MM.1S (cell line): ENCODE measurements at places on chromosomes 16 and 17.

GRCh38 chr17:10624969-10625368, 32.1 kb downstream of the MYH3 start:
- no peak for DNase-seq
- H3K27ac ChIP-seq = no peak overlapping the region
- no peaks in the 10 kb centered on the region; the same call in 1 of the 2 replicates for H3K27me3 ChIP-seq
- H3K4me3 ChIP-seq = no peak overlapping the region
- no peaks in the 10 kb centered on the region for H3K4me1 ChIP-seq

- H3K4me3 ChIP-seq = no peak overlapping the region
- H3K27ac ChIP-seq = no peak overlapping the region
- DNase-seq = no peak
- no peaks in the 10 kb centered on the region for H3K27me3 ChIP-seq
- peaks cover 75% of the 10 kb centered on the region for H3K4me1 ChIP-seq
Observed at GRCh38 chr16:17345043-17345442, 125.7 kb downstream of the XYLT1 start.

- no peaks in the 10 kb centered on the region for H3K36me3 ChIP-seq
- peak; percentile 81 for DNase-seq
- H3K4me1 ChIP-seq = peaks cover 46% of the 10 kb centered on the region
- no peak overlapping the region for H3K27ac ChIP-seq
Observed at GRCh38 chr17:74744714-74745547, 3.5 kb upstream of the NHERF1 start.

GRCh38 chr16:81574168-81574567, 129.6 kb downstream of the CMIP start:
- no peaks in the 10 kb centered on the region for H3K4me1 ChIP-seq
- no peak for DNase-seq
- H3K4me3 ChIP-seq = no peak overlapping the region
- no peaks in the 10 kb centered on the region for H3K27me3 ChIP-seq
- no peaks in the 10 kb centered on the region for H3K36me3 ChIP-seq

DNA sequence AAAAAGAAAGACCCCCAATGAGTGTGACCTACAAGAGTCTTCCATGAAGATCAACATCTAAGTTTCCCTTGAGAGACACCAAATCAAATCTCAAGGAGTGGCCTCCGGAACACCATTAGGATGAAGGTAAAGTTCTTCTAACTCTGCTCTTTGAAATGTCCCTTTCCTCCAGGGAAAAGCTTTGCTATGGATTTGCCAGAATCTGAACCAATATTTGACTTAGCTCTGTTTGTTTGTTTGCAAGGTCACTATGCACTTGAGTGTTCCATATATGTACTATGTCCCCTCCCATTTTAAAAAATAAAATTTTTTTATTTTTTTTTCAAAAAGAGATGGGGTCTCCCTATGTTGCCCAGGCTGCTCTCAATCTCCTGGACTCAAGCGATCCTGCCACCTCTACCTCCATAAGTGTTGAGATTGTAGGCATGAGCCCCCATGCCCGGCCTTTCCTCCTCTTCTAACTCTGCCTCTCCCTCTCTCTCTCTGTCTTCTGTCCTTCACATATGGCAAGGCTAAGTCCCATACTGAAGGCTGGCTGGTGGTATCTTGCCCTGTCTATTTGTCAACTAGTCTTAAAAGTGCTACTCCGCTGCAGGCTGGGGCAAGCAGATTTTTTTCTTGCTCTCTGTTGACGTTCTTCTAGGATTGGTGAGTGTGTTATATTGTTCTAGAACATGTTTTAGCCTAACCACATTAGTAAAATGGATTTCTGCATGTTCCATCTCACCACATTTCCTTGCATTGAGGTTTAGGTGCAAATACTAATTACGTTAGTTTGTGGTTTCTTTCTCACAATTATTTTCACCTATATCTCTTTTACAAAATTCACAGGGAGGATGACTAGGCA, 276.7 kb upstream of the DYNLRB2 start:
- H3K27me3 ChIP-seq = no peaks in the 10 kb centered on the region

- no peaks in the 10 kb centered on the region for H3K27me3 ChIP-seq
- H3K4me1 ChIP-seq = peaks cover 21% of the 10 kb centered on the region
- H3K4me3 ChIP-seq = no peak overlapping the region
- H3K36me3 ChIP-seq = no peaks in the 10 kb centered on the region
- peak overlapping the region; percentile 73; the same call in 1 of the 2 replicates for H3K27ac ChIP-seq
Observed at GRCh38 chr17:73292031-73292531, 19.7 kb downstream of the CDC42EP4 start.

GRCh38 chr17:61412860-61413660, 13.4 kb downstream of the TBX2 start:
- peaks cover 19% of the 10 kb centered on the region for H3K27me3 ChIP-seq
- no peaks in the 10 kb centered on the region for H3K36me3 ChIP-seq
- DNase-seq = no peak
- H3K4me3 ChIP-seq = peak overlapping the region; percentile 66
- no peaks in the 10 kb centered on the region for H3K4me1 ChIP-seq

DNA sequence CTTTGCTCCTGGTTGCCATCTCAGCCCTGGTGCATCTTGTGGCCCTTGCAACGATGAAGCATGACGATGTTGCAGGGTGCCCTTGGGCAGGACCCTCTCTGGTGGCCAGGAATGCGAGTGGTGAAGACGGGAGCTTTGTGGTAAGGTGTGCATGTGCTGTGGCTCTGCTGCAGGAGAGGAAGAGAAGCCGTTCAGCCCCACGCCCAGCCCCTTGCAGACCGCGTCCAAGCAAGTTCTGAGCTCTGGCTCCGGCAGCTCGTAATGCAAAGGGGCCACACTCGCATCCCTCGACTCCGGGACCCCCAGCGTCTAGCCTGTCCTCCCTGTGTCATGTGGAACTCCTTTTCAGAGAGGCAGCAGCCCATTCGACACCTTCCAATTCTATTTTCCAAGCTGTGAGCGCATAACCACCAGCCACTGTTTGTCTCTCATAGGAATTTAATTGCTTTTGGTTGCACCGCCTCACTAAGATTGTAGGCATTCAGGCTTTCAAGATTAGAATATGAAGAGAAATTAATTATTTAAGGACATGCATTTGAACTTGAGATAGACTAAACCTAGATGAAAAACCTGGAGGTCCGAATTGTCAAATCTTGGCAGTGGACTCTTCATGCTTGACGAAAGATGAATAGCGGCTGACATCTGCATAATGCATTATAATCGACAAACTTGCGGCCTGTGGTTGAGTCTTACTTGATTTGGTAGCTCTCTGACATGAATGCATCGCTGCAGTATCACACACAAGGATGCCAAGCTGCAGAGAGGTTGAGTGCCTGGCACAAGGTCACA, 21.1 kb upstream of the KCNG4 start:
- H3K4me1 ChIP-seq = no peaks in the 10 kb centered on the region
- no peak overlapping the region for H3K4me3 ChIP-seq
- DNase-seq = no peak
- no peaks in the 10 kb centered on the region for H3K36me3 ChIP-seq
- H3K27ac ChIP-seq = no peak overlapping the region
- peaks cover 23% of the 10 kb centered on the region for H3K27me3 ChIP-seq

GRCh38 chr16:1182316-1182671, 29.4 kb downstream of the CACNA1H start:
- no peak overlapping the region for H3K4me3 ChIP-seq
- no peak overlapping the region for H3K27ac ChIP-seq
- H3K4me1 ChIP-seq = no peaks in the 10 kb centered on the region

DNA sequence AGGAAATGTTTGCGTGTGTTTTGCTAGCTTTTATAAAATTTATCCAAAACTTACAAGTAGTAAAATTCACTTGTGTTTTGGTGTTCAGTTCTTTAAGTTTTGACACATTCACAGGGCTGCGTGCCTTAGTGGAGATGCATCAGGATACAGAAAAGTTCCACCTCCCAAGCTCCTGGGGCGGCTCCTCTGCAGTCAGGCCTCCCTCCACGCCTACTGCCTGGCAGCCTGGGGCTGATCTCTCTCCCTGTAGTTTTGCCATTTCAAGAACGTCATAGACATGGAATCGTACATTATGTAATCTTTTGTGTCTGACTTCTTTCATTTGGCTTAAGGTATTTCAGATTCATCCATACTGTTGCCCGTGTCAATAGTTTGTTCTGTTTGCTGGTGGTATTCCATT, 27.2 kb upstream of the IRF8 start:
- H3K36me3 ChIP-seq = no peaks in the 10 kb centered on the region
- H3K27me3 ChIP-seq = peaks cover 62% of the 10 kb centered on the region
- no peak overlapping the region for H3K27ac ChIP-seq
- no peaks in the 10 kb centered on the region for H3K4me1 ChIP-seq
- H3K4me3 ChIP-seq = no peak overlapping the region

DNA sequence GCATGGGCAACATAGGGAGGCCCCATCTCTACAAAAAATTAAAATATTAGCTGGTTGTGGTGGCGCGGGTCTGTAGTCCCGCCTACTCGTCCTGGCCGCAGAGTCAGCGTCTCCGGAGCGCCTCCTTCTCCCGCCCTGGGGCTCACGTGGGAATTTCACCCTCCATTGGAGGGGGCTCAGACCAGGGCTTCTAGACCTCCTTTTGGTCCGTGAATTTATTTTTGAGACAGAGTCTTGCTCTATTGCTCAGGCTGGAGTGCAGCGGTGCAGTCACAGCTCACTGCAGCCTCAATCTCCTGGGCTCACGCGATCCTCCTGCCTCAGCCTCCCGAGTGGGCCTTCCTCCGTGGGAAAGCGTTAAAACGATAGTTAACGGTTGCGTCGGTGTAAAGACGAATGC, 394 bp upstream of the NME4 start:
- H3K36me3 ChIP-seq = no peaks in the 10 kb centered on the region
- peak; percentile 63 for DNase-seq
- H3K27ac ChIP-seq = peak overlapping the region; percentile 16; the same call in 1 of the 2 replicates
- H3K27me3 ChIP-seq = no peaks in the 10 kb centered on the region
- H3K4me1 ChIP-seq = peaks cover 13% of the 10 kb centered on the region

- no peaks in the 10 kb centered on the region for H3K27me3 ChIP-seq
- H3K27ac ChIP-seq = peak overlapping the region; percentile 53; the same call in 1 of the 2 replicates
- no peaks in the 10 kb centered on the region for H3K36me3 ChIP-seq
- peak; percentile 77 for DNase-seq
- H3K4me3 ChIP-seq = peak overlapping the region; percentile 15; the same call in 1 of the 2 replicates
- H3K4me1 ChIP-seq = peaks cover 19% of the 10 kb centered on the region
Observed at GRCh38 chr17:58153046-58153445, 4.9 kb downstream of the OR4D1 start.

GRCh38 chr16:74296104-74296431, 546 bp upstream of the PSMD7 start:
- no peak for DNase-seq
- no peaks in the 10 kb centered on the region for H3K36me3 ChIP-seq

- no peak overlapping the region for H3K27ac ChIP-seq
- DNase-seq = no peak
Observed at GRCh38 chr16:72109300-72109699, 15.7 kb downstream of the DHX38 start.

GRCh38 chr17:72861811-72862210, 230.7 kb downstream of the SLC39A11 start:
- no peak overlapping the region for H3K27ac ChIP-seq
- no peaks in the 10 kb centered on the region for H3K36me3 ChIP-seq
- DNase-seq = no peak
- no peaks in the 10 kb centered on the region for H3K4me1 ChIP-seq

GRCh38 chr16:12874186-12874585, 27.2 kb upstream of the SHISA9 start:
- no peak overlapping the region for H3K4me3 ChIP-seq
- no peaks in the 10 kb centered on the region for H3K4me1 ChIP-seq
- DNase-seq = no peak

DNA sequence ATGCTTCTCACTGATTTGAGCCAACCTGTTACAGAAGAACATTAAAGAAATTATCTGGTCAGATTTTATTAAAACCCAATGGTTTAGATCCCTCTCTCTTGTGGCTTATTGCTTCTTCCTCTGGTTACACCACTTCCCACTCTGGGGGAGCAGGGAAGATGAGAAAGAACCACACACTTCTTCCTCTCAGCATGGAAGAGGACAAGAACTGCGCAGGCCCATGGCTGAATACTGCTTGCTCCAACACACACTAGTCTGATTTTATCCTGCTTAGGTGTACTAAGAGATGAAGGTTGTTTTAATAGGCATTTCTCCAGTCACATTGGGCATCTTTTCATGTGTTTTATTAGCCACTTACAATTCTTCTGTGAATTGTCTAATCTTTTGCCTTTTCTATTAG, 27.6 kb downstream of the MAP3K3 start:
- H3K36me3 ChIP-seq = no peaks in the 10 kb centered on the region
- DNase-seq = no peak
- no peak overlapping the region for H3K4me3 ChIP-seq
- no peaks in the 10 kb centered on the region for H3K27me3 ChIP-seq

DNA sequence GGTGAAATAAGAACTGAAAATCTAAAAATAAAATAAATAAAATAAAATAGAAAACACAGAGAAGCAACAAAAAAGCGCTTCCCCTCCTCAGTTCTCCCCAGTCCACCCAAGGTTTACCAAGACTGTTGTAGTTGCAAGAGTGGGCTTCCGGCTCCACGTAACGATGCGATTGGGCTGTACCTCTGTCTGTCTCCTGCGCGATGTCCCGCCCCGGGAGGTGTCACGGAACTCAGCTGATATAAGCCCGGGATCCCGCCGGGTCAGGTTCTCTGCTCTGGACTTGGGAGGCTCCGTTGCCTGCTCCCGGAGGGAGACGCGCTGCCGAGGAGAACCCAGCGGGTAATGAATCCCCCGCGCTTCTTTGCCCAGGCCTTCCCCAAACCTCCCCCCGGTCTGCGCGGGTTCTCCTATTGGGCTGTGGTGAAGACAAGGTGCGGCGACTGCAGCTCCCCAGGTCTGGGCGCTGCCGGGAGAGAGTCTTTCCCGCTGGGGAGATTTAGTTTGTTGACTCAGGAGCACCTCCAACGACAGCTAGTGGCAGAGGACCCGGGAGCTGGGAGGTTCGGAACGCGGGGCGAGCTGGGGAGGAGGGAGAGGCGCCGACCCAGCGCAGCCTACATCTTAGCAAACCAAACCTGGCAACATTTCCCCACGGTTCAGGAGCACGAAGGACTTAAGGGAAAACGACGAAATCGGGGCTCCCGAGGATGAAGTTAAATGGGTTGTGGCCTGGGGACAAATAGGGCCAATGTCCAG, at the start of gene SLFN5:
Gene SLFN5 (plus strand): TSS at position 268 of the 756 bp plus-strand sequence. CDS start 15,619 bp downstream, outside the sequence.
- peak within 1 kb of the TSS; percentile 75; the same call in 1 of the 2 replicates for H3K27ac ChIP-seq
- H3K4me3 ChIP-seq = peak within 1 kb of the TSS; percentile 76
- no peaks in the 10 kb centered on the region for H3K36me3 ChIP-seq
- DNase-seq = peak; percentile 86
- H3K4me1 ChIP-seq = peaks cover 12% of the 10 kb centered on the region
- H3K27me3 ChIP-seq = no peaks in the 10 kb centered on the region

- H3K36me3 ChIP-seq = no peaks in the 10 kb centered on the region
- H3K4me1 ChIP-seq = peaks cover 12% of the 10 kb centered on the region
- no peaks in the 10 kb centered on the region for H3K27me3 ChIP-seq
- H3K27ac ChIP-seq = no peak overlapping the region
- DNase-seq = no peak
- H3K4me3 ChIP-seq = no peak overlapping the region
Observed at GRCh38 chr17:21289902-21290571, 5.5 kb downstream of the MAP2K3 start.

DNA sequence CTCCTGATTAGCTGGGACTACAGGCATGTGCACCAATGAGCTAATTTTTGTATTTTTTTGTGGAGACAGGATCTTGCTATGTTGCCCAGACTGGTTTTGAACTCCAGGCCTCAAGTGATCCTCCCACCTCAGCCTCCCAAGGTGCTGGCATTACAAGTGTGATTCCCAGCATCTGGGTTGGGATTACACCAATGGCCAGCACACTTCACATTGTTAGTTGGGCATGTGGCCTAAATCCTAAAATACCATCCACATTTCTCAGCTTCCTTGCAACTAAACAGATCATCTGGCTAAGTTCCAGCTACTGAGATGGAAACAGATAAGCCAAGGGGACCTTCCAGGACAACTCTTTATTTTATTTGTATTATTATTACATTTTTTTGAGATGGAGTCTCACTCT, 9.9 kb downstream of the RABEP2 start:
- no peak overlapping the region for H3K27ac ChIP-seq
- no peaks in the 10 kb centered on the region for H3K27me3 ChIP-seq
- no peak for DNase-seq
- no peaks in the 10 kb centered on the region for H3K36me3 ChIP-seq

- H3K27ac ChIP-seq = no peak overlapping the region
- no peaks in the 10 kb centered on the region for H3K4me1 ChIP-seq
- no peaks in the 10 kb centered on the region for H3K36me3 ChIP-seq
- DNase-seq = no peak
Observed at GRCh38 chr16:83066881-83067280, 440.1 kb downstream of the CDH13 start.
